ENCODE measurements at places on chromosomes 7 and 10.

DNA sequence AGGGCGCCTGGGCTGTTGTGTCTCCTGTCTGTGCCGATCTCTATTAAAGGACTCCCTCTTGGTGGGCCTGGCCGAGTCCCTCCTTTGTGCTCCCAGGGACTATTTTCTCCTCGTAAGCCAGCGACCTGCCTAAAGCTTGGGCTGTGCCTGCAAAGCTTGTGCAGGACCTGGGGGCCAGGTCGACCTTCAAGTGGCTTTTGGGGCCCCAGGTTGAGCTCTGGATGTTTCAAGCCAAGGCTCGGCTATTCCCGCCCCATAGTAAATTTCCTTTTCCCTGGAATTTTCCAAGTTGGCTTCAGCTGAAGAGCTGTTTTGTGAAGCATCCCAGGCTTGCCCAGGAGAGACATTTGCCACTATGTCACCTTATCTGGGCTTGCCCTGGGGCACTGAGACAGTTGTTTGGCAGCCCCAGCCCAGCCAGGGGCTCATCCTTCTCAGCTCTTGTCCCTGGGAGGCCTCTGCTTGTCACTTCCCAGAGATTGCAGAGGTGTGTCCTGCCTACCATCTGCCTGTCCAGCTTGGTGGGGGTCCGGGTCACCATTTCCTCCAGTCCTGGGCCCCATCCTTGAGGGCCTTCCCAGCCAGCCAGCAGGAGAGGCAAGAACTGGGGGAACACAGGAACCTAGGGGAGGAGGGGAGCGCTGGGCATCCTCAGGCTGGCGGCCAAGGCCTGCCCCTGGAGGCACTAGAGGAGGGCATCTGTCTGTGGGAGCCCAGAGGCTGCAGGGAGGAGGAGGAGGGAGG, 20.2 kb downstream of the ZMIZ2 start:
- DNase-seq: no peak

- DNase-seq: no peak
Observed at GRCh38 chr10:43930243-43930642, 281.6 kb upstream of the ZNF32 start.

GRCh38 chr7:52504561-52504960, 530.9 kb upstream of the POM121L12 start:
- no peak for DNase-seq

DNA sequence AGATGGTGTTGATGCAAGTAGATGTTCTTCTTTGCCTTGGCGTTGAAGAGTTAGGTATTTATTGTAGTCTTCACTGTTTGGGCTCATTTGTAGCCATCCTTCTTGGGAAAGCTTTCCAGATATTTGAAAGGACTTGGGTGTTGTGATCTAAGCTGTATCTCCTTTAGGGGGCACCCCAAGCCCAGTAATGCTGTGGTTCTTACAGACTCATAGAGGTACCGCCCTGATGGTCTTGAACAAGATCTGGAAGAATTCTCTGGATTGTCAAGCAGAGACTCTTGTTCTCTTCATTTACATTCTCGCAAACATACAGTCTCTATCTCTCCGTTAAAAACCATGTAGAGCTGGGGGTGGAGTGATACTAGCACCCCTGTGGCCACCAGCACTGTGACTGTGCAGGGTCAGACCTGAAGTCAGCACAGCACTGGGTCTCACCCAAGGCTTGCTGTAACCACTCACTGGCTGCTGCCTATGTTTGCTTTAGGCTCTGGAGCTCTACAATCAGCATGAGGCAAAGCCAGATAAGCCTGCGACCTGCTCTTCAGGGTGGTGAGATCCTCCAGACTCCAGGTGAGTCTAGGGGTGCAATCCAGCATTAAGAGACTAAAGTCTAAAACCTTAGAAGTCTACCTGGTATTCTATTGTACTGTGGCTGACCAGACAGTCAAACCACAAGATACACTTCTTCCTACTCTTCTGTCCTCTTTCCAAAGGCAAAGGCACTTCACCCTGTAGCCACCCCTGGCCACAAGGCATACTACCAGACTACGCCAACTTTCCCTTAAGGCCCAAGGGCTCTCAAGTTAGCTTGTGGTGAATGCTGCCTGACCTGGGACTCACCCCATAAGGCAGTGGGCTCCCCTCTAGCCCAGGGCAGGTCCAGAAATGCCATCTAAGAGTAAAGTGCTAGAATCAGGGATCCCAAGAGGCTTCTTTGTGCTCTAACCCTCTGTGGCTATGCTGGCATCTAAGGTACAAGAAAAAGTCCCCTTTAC, 209.7 kb upstream of the TMEM196 start:
- DNase-seq: no peak

- DNase-seq: no peak
Observed at GRCh38 chr7:133513608-133514007, 260.7 kb downstream of the EXOC4 start.

- DNase-seq: no peak
Observed at GRCh38 chr10:43667761-43668386, 19.2 kb upstream of the ZNF32 start.

- no peak for DNase-seq
Observed at GRCh38 chr7:106504645-106505044, 156.3 kb downstream of the CCDC71L start.

GRCh38 chr10:89838044-89838615, 136.7 kb downstream of the KIF20B start:
- no peak for DNase-seq

- no peak for DNase-seq
Observed at GRCh38 chr10:7948371-7949000, 106.0 kb upstream of the GATA3 start.

DNA sequence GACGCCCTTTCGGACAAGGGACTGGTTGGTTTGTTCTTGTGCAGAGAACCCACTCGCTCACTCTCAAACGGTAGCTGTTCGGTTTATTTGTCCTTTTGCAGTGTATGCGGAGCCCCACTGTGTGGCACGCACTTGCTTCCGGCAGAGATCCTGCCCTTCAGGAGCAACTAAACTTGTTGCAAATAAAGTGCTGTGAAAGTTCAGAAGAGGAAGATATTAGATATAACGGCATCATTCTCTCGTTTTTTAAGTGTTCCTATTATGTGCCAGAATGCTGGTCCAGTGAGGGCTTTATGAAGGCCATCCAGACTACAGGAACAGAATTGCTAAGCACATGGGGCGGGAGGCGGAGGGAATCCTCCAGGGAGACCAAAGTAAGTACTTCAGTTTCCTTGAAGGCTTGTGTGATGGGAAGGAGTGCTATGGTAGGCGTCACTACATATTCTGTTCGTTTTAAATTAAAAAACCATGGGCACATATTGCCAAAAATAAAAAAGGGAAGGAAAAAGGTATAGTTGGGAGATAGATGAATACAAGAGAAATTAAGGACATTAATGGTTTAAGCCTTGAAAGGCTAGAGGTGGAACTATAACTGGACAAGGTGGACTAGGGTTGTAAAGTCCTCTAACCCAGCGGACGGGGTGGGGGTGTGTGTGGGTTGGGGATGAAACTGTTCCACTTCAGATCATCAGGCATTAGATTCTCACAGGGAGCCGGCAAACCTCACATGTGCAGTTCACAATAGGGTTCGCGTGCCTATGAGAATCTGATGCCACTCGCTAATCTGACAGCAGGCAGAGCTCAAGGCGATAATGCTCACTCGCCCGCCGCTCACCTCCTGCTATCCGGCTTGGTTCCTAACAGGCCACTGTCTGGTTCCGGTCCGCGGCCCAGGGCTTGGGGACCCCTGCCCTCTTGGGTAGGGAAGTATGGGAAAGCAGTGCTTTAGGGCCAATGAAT, 704 bp upstream of the ERLIN1 start:
- DNase-seq: no peak

DNA sequence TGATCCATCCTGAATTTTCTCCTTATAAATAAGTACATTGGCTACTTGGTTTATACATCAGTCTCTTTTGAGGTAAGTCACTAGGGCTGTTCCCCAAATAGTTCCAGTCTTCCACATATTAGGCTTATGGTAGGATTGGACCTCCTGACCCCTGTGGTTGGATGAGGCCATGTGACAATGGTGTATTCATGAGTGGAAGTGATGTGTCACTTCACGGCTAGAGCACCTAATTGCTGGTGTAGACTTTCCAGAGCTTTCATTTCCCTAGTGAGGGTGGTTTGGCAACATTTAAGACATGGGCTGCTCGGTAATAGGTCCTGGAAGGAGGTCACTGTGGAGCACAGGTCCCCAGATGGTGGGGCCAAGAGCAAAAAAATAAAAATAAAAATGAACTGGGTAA, 141.2 kb upstream of the ABCB5 start:
- DNase-seq: no peak

DNA sequence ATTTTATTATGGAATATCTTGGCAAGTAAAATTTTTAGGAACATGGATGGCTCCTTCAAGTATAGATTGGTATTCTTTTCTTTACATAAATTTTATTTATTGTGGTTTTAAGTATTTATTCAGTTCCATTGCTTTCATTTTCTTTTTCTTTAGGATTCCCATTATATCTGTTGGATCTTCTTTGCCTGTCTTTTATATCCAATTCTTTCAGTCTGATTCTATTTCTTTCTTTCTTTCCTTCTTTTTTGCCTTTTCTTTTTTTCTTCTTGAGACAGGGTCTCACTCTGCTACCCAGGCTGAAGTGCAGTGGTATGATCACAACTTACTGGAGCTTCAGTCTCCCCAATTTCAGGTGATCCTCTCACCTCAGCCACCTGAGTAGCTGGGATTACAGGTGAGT, 74.2 kb upstream of the GLI3 start:
- no peak for DNase-seq

DNA sequence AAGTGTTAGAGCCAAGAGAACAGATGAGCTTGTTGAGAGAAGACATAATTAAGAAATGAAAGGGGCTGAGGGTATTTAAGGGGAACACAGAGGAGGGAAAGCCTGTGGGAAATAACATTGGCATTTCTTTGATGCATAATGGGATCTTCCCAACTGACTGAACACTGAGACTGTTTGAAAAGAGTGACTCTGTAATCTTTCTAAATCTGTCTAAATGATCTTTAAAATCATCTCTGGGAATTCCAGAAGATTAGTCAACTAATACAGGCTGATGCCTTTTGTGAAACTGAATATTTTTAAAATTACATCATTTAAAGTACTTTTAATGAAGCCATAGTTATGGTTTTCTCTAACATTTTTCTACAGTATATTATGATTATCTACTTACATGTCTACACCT, 17.4 kb upstream of the SLC35G1 start:
- DNase-seq: no peak

DNA sequence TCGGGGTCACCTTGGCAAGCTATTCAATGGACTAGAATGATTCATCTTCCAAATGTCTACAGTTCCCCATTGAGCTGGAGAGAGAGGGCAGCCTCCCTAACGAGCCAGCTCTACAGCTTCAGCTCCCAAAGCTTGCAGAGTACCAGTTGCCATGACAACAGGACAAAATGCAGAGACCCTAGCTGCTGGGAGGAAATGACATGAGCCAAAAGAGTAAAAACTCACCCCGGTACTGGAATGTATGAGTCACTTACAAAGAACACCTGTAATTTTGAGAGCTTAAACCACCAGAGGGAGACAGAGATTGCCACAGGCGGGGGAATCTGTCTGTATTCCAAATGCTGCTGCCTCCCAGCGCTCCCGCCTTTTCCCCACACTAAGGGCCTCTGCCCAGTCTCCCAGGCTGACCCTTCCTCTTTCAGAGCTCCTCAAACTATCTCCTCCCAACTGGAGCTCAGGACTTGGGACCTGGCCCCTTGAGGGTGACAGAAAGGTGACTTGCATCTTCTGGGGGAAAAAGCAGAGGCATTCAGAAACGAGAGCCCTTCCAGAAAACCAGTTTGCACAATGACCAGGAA, 95.5 kb downstream of the CUL2 start:
- DNase-seq: no peak

DNA sequence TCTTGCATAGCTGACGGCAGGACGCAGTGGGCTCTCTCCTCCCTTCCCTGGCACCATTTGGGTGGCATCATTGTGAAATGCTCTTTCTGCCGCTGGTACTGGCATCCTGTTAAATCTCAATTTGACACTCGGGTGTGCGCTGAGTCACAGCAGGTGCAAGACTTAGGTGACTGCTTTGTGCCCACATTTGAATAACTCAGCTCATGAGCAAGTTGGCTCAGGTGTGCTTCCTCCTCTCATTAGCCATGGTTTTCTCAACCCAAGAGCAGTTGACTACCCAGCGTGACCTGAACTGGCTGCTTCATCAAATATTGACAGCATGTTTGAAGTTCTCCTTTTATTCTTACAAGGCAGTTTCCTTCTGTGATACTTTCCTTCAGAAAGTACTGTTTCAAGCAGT, 24.6 kb upstream of the NFE2L3 start:
- DNase-seq: no peak

DNA sequence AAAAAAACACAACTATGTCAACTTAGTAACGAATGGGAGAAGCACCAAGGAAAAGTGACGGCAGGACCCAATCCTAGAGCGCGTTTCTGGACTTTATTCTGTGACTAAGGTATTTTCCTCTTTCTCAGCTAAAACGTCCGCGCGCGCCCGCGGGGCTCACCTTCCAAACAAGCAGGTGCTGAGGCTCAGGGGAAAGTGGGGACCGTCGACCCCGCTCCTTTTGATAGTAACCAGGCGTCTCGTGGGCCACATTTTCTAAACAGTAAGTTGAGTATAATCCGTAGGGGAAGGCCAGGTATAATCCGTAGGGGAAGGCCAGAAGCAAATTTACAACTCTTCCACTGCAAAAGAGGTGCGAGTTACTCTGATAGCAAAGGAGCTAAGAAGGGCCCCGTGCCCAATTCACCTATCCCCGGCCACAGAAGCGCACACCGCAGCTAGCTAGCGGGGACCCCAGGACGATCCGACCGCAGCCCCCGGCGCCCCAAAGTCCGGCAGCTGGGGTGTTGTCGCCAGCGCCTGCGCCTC, 743 bp downstream of the MKI67 start:
- no peak for DNase-seq

DNA sequence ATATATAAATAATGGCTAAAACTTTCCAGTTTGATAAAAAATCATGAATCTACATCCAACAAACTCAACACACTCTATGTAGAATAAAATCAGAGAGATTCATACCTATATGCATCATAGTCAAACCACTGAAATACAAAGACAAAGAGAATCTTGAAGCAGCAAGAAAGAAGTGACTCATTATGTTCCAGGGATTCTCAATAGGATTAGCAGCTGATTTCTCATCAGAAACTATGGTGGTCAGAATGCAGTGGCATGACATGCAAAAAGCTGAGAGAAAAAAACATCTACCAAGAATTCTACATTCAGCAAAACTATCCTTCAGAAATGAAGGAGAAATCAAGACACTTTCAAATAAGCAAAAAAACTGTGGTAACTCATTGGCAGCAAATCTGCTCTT, 187.4 kb downstream of the RNLS start:
- no peak for DNase-seq

All from NCI-H1436 treated with DMSO at 0.1 percent for 48 hours (cell line).